ENCODE measurements at places on chromosomes 4 and X. TPM values are rescaled to one million over a fixed set of nuclear protein-coding genes. Genes with fewer than 3 reads are reported as not detected.

- H3K4me1 ChIP-seq, result no peaks in the 10 kb centered on the region
- peaks cover 3% of the 10 kb centered on the region for H3K36me3 ChIP-seq
- H3K4me3 ChIP-seq, result no peak overlapping the region
- no peak overlapping the region for H3K27ac ChIP-seq
- DNase-seq, result no peak
Observed at GRCh38 chr4:147118528-147118927, 172.9 kb upstream of the TTC29 start.

PDE6B gene
- total RNA-seq, result 10.4 TPM

SLC7A11 gene
- 8.2 TPM for total RNA-seq

GIMD1 gene
- not detected for total RNA-seq

DNA sequence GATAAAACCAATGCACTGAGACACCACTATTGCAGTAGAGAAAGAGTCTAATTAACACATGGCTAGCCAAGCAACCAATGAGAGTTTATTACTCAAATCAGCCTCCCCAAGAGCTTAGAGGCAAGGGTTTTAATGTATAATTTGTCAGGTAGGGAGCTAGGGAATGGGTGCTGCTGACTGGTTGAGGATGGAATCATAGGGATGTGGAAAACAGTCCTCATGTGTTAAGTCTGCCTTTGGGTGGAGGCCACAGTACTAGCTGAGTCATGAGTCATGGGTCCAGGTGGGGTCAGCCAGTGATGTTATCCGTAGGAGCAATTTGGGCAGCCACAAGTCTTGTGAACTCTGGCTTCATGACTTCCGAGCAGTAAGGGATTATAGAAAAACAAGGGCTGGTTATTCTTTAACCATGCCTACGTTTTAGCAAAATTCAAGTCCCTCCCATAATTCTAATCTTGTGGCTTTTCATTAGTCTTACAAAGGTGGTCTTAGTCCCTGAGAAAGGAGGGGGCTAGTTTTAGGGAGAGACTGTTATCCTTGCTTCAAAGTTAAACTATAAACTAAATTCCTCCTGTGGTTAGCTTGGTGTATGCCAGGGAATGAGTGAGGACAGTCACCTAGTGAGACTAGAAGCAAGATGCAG is 25.1 kb upstream of the PLAC8 start:
- no peak overlapping the region for H3K4me3 ChIP-seq
- no peak overlapping the region for H3K27ac ChIP-seq
- DNase-seq, result no peak
- H3K4me1 ChIP-seq, result no peaks in the 10 kb centered on the region

DNA sequence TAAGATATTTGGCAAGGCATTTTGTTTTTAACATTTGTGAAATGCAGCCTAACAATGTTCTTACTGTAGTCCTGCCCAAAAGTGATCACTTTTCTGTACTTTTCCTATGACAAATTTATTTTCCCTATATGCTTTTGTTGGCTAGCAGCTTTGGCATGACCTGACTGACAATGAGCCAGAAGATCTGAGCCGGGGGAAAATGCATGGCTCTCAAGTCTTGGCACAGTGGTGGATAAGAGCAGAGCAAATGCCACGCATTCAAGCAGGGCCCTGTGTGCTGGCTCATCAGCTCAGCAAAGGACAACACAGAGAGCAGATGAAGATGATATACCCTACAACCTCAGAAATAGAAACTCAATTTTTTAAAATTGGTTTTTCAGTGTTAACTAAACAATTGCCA is 187.3 kb downstream of the ANAPC10 start:
- no peak overlapping the region for H3K27ac ChIP-seq
- no peaks in the 10 kb centered on the region for H3K36me3 ChIP-seq
- DNase-seq, result no peak
